ENCODE measurements at places on chromosomes 2 and 18. TPM values are rescaled to one million over a fixed set of nuclear protein-coding genes. Genes with fewer than 3 reads are reported as not detected.

INPP1 gene
- 15.8 TPM for total RNA-seq

CD207 gene
- total RNA-seq = not detected

KCNE4 gene
- 3.0 TPM for total RNA-seq

ACKR3 gene
- total RNA-seq = 25.4 TPM

NRBP1 gene
- 53.1 TPM for total RNA-seq

UGT1A8 gene
- total RNA-seq = not detected

KIDINS220 gene
- 55.3 TPM for total RNA-seq

DNA sequence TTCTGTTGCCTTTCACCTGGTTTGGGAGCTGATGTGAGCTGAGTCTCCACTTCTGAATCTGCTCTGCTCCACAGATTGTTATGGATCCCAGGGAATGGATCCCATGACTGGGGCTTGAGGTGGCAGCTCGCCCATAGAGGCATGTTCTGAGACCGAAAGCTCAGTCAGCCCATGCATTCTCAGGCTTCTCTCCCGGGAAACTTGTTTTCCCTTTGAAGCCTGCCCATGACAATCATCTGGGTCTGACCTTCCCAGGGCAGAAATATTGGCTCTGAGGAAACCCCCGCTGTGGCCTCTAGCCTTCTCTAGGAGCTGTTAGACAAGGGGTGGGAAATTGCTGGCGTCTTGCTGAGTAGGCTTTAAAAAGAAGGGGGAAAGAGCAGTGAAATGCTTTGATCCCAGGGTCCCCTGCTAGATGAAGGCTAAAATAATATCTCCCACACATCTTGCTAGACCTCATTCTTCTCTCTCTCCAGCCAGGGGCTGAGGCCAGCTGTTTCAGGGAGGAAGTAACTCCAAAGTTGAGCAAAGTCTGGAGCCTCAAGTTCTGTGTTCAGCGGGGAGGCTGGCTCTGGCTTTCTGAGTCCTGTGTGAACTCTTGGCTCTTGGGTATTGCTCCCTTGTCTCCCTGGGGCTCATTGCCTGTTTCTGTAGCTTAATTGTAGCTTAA lies 2.0 kb downstream of the VAMP8 start:
- peak; percentile 44 for DNase-seq

- DNase-seq = no peak
Measured at GRCh38 chr18:51192026-51192425, 5.5 kb downstream of the MEX3C start.

DNA sequence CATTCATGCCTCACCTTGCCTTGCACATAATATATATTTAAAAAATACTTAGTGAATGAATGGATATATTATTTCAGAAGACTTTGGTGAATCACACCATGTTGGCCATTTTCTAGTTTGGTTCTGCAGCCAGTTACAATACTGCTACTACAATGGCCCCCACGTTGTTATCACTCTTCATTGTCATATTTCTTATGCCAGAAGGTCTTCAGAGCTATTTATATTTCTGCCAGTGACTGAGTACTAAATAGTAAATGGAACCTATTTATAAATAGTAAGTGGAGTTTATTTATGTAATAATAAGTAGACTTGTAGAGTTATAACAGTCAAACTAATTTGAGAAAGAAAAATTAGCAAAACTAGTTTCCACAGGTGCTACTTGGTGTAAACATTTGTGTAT lies 516.6 kb upstream of the SYT4 start:
- no peak for DNase-seq

DNA sequence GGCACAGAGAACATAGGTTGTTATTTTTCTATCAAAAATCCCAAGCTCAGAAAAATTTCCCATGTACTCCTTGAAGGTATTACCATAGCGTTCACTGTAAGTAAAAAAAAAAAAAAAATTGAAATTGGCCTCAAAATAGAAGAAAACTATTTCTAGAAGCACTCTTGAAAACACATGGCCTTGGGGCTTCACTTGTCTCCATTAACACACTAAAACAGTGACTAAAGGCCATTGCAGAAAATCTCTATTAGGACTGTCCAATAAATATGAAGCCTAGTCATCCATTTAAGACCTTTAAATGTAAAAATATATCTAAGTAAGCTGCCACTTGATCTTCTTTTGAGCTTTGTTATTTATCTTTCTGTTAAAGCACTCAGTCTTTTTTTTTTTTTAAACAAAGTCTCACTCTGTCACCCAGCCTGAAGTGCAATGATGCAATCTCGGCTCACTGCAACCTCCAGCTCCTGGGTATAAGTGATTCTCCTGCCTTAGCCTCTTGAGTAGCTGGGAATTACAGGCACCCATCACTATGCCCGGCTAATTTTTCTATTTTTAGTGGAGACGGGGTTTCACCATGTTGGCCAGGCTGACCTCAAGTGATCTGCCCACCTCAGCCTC lies 35.8 kb downstream of the CCDC68 start:
- DNase-seq = no peak

GRCh38 chr18:37662099-37662498 lies 96.5 kb upstream of the CELF4 start:
- no peak for DNase-seq

DNA sequence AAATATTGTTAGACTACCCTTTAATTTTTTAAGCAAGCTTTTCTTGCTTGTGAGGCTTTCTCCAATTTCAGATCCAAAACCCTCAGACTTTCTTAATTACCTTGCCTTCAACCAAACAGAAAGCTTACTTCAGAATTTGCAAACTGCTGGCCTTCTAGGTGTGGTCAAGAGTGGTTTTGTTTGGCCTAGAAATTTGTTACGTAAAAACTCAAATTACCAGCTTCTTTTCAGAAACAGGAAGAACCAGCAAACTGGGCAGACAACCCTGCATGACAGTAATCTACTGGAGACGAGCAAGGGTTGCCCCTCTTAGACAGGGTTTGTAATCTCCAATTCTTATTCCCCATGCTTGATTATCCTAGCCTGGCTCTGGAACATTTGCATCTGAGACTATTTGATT lies 27.1 kb downstream of the SRBD1 start:
- DNase-seq = no peak

DNA sequence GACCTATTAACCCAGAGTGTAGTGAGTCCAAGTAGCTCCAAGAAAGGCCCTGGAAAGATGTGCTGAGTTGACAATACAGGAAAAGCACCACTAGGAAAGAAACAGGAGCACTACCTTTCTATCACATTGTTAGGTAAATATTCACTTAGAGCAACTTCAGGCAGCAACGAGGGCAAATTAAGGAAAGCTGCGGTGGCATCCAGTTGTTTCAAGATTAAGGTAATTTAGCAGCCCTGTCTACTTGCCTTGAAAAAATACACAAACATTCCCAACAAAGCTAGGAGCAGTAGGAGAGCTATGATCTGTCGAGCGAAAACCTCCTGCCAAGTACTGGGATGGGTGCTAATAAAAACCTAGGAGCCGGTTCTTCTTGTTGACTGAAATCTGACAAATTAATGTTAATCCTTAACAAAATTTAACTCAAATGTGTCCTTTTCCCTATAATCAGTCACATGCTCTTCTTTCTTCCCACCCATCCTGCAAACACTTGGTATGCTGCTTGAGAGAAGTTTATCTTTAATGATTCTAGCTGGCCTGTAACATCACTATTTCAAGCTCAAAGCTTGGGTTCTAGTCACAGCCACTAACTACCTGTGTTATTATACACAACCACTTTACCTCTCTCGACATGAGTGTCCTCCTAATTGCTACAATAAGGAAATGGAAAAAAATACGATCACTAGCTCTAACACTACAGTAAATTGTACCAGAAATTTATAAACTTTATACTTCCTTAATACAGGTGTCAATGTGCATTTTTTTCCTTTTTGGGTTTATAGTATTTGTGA lies 2.0 kb downstream of the ACAA2 start:
- DNase-seq = no peak

DNA sequence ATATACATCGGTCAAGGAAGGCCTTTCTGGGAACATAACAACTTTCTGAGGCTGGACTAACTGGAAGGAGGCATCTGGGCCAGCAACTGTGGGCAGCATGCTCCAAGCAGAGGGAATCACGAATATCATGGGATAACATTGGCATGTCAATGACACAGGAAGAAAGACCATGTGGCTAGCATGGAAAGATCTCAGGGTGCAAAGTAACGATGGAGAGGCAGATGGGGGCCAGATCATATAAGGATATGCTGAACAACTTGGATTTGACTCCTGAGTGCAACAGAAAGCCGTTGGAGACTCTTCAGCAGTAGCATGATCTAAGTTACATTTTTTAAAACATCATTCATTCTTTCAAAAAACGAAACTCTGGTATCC lies 133.6 kb downstream of the FOXI3 start:
- no peak for DNase-seq

DNA sequence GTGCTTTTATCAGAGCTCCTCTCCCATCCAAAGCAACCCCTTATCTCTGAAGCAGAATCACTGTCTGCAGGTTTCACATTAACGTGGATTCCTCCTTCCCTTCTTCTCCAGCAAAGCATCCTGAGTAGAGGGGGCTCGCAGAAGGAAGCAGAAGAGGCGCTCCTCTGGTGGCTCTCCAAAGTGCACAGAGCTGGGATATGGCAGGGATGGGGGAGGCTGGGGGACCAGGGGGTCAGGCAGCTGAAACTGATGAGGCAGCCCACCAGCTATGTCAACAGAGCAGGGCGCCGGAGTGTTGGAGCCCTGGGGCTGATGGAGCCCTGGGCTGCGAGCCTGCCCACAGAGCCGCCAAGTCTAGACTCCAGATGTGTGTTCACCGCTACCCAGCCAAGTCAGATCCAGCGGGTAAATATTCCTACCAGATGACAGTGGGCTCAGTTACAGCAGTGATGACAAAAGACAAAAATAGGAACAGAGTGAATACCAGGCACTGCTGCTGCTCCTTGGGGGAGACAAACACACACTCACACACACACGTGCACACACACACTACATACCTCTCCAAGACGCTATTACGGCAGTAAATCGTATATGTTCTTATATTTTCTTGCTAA lies 678.3 kb upstream of the ID2 start:
- peak; percentile 79 for DNase-seq

GRCh38 chr2:219252570-219252899 lies 508 bp upstream of the TUBA4B start:
- no peak for DNase-seq

DNA sequence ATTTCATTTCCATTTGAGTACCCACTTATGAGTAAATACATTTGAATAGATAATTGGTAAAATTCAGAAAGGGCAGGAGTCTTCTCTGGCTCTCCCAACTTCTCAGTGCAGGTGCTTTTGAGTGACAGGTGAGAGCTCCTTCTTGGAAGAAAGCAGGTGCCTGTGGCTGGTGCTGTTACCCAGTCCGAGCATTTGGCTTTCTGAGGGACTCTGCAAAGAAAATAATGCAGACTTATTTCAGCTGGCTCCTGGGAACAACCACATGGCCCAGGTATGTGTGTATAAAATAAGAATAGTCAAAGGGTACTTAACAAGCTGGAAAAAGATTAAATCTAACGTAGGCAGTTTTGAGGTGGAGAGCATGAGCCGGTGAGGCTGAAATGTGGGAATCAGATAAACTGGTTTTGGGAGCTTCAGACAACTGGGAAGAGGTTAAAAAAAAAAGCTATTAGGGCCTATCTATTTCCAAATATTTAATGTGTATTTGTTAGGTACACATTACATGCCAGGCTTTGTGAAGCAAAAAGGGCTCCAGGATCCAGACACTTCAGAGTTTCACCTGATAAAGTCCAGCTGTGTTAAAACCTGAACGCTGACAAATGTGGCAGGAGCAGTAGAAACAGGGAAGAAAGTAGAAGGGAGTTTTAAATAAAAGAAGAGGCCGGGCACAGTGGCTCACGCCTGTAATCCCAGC lies 20.6 kb downstream of the ZNF236 start:
- DNase-seq = no peak

DNA sequence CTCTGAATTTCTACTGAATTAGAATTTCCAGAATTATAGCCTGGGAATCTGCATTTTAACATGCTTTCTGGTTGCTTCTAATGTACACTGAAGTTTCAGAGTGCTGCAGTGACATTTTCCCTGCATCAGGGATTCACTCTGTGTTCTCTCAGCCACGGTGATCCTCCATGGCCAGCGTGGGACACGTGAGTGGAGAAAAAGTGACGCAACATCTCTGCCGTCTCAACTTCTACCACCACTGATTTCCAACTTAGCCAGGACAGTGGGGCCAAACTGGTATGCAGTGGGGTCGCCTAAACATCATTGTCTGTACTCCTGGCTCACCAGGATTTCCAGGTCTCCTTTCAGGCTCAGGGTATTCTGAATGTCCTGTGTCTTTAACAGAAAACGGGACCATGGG lies 44.6 kb downstream of the LAMA3 start:
- DNase-seq = no peak

GRCh38 chr2:222805591-222806304 lies 55.1 kb upstream of the ACSL3 start:
- no peak for DNase-seq

DNA sequence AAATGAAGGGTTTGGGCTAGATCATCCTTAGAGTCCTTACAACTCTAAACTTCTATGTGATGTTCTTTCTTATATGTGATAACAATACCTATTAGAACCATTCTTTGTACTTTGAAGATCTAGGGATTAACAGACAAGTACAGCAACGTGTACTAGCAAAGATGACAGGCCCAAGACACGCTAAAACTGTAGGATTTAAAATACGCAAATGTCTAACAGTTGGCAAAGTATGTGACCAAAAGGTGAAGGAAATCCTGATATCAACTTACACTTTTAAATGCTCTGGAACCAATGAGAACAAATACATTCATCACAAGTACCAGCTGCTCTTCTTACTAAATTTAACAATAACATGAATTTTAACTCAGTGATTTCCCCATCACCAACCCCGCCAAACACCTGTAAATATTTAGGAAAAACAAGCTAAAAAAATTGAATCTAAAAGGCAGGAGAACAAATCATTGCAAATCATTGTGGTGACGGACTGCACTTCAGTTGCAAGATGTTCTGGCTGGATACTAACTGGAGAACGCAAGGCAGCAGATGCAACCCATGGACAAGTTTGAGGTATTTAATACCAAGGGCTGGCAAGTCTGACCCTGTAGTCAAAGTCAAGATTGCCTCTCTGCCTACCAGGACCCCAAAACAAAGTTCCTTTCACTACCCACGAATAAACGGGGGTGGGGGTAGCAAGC lies 1.4 kb downstream of the ANKRD44 start:
- DNase-seq = no peak

- no peak for DNase-seq
Measured at GRCh38 chr18:55300936-55301531, 287.0 kb downstream of the TCF4 start.

DNA sequence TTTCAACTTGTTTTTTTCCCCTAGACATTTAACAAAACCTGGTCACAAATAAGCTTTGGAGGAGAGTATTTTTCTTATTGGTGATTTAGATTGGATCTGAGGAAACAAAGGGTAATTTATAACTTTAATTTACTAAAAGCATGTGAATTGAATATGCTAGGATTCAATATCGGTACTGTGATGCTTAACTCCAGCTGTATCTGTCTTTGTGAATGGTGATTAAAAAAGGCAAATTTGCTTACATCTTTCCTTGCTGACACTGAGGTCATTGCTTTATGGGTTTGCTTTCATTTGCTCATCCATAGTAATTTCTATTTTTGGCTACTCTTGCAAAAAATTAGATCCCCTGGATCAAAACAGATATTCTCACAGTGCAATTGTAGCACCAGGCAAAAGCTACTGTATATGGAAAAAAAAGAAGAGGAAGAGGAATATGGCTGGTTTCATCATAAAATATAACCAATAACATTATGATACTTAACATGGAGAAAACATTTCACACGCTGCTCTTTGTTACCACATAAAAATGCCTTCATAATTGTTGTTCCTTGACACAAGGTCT lies 832.0 kb upstream of the ZEB2 start:
- no peak for DNase-seq

All from left ventricle myocardium superior (tissue), 1 donor.